ENCODE measurements at places on chromosomes 2 and 18. TPM values are rescaled to one million over a fixed set of nuclear protein-coding genes. Genes with fewer than 3 reads are reported as not detected.
A peak's percentile ranks its signal among the peaks of the same experiment; 100 is the strongest.

RNF103 gene
- 45.6 TPM for total RNA-seq

REG3G gene
- not detected for total RNA-seq

IL37 gene
- not detected for total RNA-seq

C2orf49 gene
- total RNA-seq, result 22.5 TPM

RGPD3 gene
- total RNA-seq, result 0.95 TPM

CRYBA2 gene
- total RNA-seq, result not detected

SLC9A2 gene
- total RNA-seq, result under 0.01 TPM

INHBB gene
- 1.8 TPM for total RNA-seq

CCDC178 gene
- total RNA-seq, result 0.81 TPM

DNA sequence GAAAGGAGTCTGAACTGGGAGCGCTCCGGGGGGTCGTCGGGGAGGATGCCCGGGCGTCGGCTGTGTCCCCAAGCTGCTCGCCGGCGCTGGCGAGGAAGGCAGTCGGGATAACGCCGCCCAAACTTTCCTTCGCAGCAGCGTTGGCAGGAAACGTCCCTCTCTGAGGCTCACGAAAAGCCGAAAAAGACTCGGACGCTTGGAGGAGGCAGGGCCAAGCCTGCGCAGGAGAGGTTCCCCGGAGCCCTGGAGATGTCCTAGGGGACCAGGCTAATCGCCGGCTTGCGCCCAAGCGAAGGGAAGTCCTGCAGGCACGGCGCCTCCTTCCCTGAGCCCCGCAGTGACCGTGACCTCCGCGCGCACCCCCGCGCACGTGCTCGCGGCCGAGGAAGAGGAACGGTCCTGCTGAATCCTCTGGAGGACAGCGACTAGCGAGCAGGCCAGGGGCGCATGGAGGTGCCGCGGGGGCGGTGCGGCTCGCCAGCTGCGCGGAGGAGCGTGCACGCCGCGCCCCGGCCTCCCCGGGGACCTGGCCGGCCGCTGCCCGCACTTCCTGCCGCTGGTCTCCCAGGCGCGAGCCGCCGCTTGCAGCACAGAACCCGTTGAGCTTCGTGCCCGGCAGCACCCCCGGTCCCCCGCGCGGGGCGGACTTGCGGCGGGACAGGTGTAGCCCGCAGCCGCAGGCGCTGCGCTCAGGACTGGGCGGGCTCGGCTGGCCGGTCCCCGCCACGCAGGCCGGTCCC, at the start of gene SH3RF3:
Gene SH3RF3 (plus strand): TSS at position 590 of the 740 bp plus-strand sequence.
- DNase-seq, result peak; percentile 76

GRCh38 chr2:30770816-30771576, 36.2 kb downstream of the CAPN13 start:
- DNase-seq, result no peak

DNA sequence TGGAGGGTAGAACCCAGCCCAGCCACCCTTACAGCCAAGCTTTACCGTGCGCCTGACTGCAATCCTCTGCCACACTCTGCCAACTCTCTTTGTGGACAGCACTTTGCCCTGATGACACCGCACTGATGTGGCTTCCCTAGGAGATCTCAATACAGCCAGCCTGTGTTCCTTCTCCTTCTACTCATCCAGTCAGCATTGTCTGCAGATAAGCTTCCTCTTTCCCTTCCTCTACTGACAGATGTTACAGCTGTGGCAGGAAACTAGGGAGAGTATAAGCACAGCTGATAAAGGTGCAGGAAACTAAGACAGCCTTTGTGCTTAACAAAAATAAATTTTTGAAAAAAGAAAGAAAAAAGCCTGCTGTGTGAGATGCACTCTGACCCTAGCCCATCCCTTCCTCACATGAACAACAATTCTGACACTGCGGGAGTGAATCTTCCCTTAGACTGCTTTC, 25.0 kb downstream of the CEP68 start:
- DNase-seq, result no peak

DNA sequence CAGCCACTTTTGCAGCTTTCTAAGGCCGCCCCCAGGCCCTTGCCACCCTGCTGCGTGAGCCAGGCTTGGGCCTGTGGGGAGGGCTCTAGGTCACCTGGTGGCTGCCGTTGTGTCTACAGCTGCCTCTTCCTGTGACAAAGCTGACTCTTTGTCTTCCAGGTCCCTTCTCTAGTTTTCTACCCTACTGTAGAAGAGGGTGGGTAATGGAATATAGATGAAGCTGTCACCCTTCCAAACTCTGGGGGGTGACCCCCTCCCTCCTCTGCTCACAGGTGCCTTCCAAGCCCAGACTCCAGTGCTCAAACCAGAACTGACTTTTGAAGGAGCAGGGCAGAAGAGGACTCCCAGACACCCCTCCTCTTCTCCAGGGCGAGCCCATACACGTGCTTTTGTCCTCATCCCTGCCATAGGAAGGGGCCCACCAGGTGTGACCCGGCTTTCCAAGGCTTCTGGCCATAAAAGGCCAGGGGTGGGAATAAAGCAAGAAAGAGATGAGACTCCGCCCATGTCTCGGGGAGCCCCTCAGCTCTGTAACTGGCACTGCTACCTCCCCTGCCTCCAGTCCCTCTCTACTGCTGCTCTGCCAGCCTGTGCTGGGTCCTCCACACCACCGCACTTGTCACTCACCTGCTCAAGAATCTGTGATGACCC, 17.9 kb upstream of the SDC1 start:
- DNase-seq, result no peak

- no peak for DNase-seq
These were observed 124.9 kb upstream of the ETAA1 start for GRCh38 chr2:67272195-67272594.

DNA sequence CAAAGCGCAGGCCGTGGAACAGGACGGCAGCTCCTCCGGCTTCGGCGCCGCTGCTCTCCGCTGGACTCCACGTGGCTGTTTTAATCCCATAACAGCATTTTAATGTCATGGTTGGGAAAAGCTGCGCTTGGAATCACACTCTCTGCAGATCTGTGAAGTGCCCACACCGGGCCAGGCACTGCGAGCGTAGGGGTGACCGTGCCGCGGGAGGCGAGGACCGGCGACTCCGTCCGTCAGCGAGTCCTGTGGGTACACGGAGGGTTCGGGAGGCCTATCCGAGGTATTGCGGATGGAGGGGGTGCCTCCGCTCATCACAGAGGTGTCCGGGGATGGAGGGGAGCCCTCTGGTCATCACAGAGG, 198.0 kb upstream of the SALL3 start:
- peak; percentile 48 for DNase-seq

GRCh38 chr2:15735484-15736326, 144.0 kb downstream of the DDX1 start:
- DNase-seq, result no peak

GRCh38 chr18:77132369-77133050, at the start of gene MBP:
MBP (minus strand) TSS chr18:77132783; CDS start chr18:77105261, 27,522 bp downstream.
- DNase-seq, result peak; percentile 82

DNA sequence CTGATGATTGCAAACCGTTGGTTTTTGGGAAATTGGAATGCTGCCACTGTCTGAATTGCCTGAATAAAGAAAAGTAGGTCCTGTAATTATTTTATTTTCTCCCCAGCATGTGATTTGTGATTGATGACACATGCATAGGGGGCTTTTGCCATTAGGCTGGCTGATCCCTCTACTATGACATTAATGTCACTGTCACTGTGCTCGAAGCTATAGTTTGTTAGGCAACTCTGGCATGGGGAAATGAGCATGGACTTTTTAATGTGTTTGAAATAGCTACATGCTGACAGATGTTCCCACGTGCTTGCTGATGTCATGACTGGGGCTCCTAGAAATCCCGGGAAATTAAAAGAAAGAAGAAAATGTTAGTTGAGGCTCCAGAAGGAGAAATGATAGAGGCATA, 99.1 kb downstream of the HRH4 start:
- DNase-seq, result no peak

DNA sequence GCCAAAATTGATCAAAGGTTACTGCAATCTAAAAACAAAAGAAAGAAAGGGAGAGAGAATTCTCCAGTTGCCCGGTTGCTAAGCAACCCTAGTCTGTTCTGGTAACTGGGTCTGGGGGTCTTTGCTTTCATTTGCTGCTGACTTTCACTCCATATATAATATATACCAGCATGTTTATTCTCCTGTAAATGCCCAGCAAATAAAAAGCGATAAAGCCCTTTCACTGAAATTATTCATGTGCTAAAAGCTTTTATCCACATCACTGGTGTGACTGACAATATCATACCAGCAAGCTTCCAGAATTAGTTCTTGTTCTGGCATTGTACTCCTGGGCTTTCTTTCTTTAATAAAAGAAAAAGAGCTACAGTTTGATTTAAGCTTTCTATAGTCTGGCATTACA, 75.5 kb upstream of the ST8SIA3 start:
- DNase-seq, result no peak

DNA sequence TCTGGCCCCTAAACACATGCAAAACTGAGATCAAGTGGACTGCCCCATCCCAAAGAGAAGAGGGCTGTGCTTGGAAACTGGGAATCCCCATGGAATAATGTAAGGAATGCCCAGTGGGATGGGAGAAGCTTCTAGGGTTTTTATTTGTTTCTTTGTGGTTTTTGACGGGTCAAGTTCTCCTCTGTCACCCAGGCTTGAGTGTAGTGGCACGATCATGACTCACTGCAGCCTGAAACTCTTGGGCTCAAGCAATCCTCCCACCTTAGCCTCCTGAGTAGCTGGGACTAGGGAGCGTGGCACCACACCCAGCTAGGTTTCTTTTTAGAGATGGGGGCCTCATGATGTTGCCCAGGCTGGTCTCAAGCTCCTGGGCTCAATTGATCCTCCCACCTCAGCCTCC, 101.7 kb upstream of the ZSWIM2 start:
- no peak for DNase-seq

DNA sequence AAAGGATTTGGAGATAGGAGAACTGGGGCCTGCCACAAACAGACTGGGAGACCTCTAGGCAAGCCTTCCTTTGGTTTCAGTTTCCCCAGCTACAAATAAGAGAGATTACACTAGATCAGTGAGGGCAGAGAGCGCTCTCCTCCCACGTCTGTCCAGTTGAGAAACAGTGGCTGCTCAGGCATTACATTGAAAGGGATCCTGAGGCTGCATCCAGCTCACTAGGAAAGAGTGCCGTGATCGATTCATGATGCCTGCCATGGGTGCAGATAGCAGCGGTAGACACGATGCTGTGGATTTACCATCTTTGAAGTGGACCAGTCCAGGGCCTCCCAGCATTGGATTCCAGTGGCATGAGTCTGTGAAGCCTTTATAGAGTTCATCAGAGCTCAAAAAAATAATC, 62.6 kb downstream of the EN1 start:
- DNase-seq, result no peak

DNA sequence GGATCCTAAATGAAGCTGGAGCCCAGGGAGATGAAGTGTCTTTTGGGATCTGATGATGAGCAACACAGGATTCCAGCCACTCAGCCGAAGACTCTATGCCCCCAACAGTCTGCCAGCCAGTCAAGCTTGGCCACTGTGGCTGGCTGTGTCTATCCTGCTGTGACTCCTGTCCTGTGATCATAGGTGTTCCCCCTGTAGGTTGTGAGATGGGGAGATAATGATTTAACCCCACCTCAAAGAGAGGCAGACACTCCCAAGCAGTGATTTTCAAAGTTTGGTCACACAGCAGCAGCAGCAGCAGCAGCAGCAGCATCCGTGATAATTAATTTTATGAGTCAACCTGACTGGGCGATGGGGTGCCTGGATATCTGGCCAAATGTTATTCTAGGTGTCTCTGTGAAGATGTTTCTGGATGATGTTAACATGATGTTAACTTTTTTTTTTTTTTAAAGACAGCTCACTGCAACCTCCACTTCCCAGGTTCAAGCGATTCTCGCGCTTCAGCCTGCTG, 21.4 kb upstream of the RHOB start:
- DNase-seq, result no peak

- no peak for DNase-seq
These were observed 16.3 kb upstream of the MYO3B start for GRCh38 chr2:170161516-170162270.

GRCh38 chr2:47054036-47054555, 101.0 kb downstream of the STPG4 start:
- no peak for DNase-seq

DNA sequence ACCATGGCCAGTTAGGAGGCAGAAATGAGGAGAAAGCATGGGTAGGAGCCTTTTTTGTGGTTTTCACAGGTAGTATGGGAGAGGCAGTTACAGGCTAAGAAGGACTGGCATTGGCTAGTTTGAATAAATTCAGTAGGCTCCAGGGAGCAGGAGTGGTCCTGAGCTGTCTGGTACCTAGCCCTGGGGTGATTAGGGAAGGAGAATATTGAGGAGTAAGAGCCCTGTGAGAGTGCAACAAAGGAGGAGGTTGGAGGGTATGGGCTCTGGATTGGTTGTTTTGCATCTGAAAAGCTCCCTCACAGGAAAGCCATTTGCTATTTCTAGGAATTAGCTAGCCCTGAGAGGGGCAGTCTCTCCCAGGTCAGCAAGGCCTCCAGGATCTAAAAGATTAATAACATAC, 13.3 kb upstream of the TCF7L1 start:
- no peak for DNase-seq

- DNase-seq, result no peak
These were observed 18.0 kb downstream of the FBXO41 start for GRCh38 chr2:73266061-73266901.

DNA sequence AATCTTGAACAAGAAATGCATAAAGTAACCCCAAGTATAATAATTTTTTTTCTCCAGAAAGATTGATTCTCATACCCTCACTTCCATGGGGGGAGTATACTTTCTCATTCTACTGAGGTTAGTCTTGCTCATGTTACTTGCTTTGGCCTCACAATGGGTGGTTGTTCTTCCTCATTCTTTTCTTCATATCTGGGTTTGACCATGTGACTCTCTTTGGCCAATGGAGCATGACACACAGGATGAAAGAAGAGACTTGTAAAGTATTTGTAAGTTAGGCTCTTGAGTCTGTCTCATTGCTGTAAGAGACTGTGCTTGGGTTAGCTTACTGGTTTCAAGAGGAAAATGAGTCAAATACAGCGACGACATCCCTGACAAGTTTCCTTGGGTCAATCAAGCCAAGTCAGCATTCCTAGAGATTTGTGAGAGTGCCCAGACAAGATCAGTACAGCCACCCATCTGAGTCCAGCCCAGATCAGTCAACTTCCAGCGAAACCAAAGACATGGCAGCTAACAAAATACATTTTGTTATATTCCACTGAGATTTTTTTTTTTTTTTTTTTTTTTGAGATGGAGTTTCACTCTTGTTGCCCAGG, 970.2 kb downstream of the BCL11A start:
- no peak for DNase-seq

DNA sequence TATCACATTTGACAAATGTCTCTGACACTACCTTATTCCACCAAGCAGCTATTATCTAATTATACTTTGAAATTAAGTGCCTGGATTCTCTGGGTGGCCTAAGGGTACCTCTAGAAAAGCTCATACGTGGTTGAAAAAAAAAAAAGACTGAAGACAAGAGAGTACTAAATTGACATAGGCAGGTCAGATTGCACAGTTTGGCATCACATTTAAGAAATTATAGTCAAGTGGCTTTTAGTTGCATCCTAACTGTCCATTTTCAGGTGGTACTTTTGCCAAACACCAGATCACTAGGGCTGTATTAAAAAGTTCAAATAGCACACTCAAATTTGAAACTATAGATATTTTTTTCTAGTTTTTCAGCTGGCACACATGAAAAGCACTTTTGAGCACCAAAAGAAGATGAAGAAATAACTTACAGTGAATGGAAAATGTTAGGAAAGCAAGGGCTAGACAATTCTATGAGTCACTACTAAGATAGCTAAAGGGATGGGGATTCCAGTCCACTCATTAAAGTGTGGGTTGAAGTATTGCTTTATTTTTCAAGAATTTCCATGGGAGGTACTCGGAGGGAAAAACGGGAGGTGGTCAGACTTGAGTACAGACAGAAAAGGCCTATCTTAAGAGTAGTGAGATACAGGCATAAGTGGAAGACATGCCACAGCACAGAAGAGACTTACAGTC, 106.5 kb upstream of the COL5A2 start:
- DNase-seq, result no peak
